Fibroblast of the conjunctiva (primary cell): ENCODE measurements at places on chromosomes 7 and 10.

- DNase-seq, result no peak
These were observed 44.7 kb downstream of the DOCK4 start for GRCh38 chr7:112161253-112162141.

DNA sequence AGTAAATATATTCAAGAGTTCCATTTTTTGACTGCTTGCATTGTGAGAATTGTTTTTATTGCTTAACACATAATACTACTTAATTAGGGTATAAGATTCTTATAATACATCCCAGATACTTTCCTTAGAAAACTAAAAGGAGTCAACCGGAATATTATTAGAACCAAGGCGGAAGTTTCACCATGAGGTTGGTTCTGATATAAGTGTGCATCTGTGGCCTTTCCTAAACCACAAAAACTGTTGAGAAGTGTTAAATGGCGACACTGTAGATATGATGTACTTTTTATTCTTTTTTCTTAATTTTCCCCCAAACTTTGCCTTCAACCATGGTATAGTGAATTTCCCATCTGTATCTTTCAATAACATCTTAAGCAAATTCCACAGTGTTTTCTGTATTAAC lies 32.3 kb upstream of the INHBA start:
- DNase-seq, result no peak

DNA sequence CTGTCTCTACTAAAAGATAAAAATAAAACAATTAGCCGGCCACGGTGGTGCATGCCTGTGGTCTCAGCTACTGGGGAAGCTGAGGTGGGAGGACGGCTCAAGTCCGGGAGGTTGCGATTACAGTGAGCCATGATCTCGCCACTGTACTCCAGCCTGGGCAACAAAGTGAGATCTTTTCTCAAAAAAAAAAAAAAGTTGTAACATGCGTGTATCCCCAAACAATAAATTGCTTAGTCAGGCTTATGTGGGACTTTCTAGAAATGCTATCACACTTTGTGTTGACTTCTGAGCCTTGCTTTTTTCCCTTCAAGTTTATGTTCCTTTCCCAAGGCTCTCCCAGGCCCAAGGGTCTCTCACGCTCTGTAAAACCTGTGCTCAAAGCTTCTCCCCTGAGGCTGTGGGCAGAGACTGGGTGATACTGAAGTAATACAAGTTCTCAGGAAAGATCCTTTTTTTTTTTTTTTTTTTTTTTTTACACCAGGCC lies 88.0 kb upstream of the TNS3 start:
- no peak for DNase-seq

GRCh38 chr10:22945934-22946673 lies 18.3 kb downstream of the ARMC3 start:
- no peak for DNase-seq
